ENCODE measurements at places on chromosomes 6 and 20. TPM values are rescaled to one million over a fixed set of nuclear protein-coding genes. Genes with fewer than 3 reads are reported as not detected.

Gene RSPO3
- total RNA-seq: 0.19 TPM

Gene HRH3
- total RNA-seq: not detected

Gene HDGFL1
- not detected for total RNA-seq

Gene PRKN
- 0.34 TPM for total RNA-seq

Gene AIF1
- not detected for total RNA-seq

Gene ADTRP
- 0.47 TPM for total RNA-seq

Gene CNR1
- 1.3 TPM for total RNA-seq

Gene ITPA
- 33.6 TPM for total RNA-seq

Gene ASIP
- not detected for total RNA-seq

Gene SYCP2
- 3.1 TPM for total RNA-seq

Gene OXT
- total RNA-seq: not detected

Gene ANKRD66
- not detected for total RNA-seq

Gene PACSIN1
- not detected for total RNA-seq

Gene NQO2
- 24.1 TPM for total RNA-seq

Gene KIF25
- total RNA-seq: not detected

Gene MAP1LC3A
- 20.9 TPM for total RNA-seq

Gene LTV1
- total RNA-seq: 17.0 TPM

Gene RFX6
- total RNA-seq: not detected

Gene SLC2A4RG
- 24.1 TPM for total RNA-seq

Gene ZNF831
- under 0.01 TPM for total RNA-seq

Gene NNAT
- total RNA-seq: 0.23 TPM

Gene HLA-DPA1
- 0.34 TPM for total RNA-seq

Gene RREB1
- total RNA-seq: 20.6 TPM

Gene ZC2HC1B
- total RNA-seq: not detected

Gene STMN3
- 1.2 TPM for total RNA-seq

Gene OR2H2
- total RNA-seq: not detected

Gene OTOR
- total RNA-seq: not detected

Gene MACROD2
- 0.85 TPM for total RNA-seq

Gene LAMP5
- total RNA-seq: 0.34 TPM

Gene SLC22A7
- not detected for total RNA-seq

Gene BEND3
- total RNA-seq: 3.5 TPM

Gene RUNX2
- 0.05 TPM for total RNA-seq

Gene EYA4
- total RNA-seq: under 0.01 TPM

Gene NOX3
- total RNA-seq: not detected

Gene CENPB
- 124 TPM for total RNA-seq

Gene SHLD1
- total RNA-seq: 2.6 TPM

Gene OOEP
- total RNA-seq: not detected

Gene LGSN
- total RNA-seq: not detected

Gene HTR1E
- total RNA-seq: not detected

Gene TXNDC5
- total RNA-seq: 2,879 TPM

Gene OR2B2
- total RNA-seq: not detected

Gene IMPG1
- not detected for total RNA-seq

Gene GPR63
- total RNA-seq: under 0.01 TPM

Gene CRISP3
- total RNA-seq: not detected

Gene POU5F1
- total RNA-seq: 0.68 TPM

Gene IER3
- 74.4 TPM for total RNA-seq

Gene TMX4
- total RNA-seq: 16.0 TPM

Measured in dermis blood vessel endothelial cell (primary cell).